AG04450 (cell line): ENCODE measurements at places on chromosomes 6 and 20. TPM values are rescaled to one million over a fixed set of nuclear protein-coding genes. Genes with fewer than 3 reads are reported as not detected.
A peak's percentile ranks its signal among the peaks of the same experiment; 100 is the strongest.

DNA sequence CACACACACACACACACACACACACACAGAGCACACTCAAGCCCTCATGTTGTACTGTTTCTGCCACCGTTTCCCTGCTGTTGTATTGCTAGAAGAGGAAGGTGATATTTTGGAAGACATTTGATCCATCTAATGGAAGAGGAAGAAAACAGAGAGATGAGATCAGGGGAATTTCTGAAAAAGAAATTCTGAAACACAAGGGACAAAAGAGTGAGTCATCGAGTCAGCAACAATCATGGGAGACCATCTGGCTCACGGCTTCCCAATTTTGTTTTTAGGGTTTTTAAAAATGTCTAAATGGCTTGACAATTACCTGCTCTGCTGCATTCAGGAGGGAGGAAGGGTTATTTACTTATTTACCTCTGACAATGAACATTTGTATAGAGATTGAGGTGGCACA lies 22.0 kb downstream of the SOX4 start:
- no peak for DNase-seq

DNA sequence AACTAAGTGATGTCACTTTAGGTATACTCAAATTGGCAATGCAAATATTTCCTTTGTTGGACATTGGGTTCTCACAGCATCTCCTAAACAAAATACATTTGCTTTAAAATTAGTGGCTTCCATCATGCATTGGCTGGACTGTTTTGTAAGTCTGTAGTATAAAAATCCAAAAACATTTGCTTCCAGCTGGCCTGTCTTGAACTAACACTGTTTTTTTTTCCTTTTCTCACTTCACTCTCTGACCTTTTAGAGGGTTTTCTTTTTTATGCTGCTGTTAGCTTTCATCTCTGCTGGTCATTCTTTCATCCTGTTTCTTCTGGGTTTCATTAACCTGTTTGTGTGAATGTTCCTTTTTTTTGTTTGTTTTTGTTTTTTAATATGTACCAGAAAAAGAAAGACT lies 121.7 kb upstream of the MLIP start:
- DNase-seq, result no peak

GRCh38 chr20:19935842-19936241 lies 81.3 kb upstream of the NAA20 start:
- no peak for DNase-seq

SLC13A3 gene
- polyA plus RNA-seq, result 2.4 and 3.8 TPM in 2 replicates

GRCh38 chr6:53506872-53507271 lies 38.0 kb downstream of the GCLC start:
- no peak for DNase-seq

GRCh38 chr6:2952557-2953095 lies 18.7 kb downstream of the SERPINB6 start:
- DNase-seq, result peak; percentile 75

DNA sequence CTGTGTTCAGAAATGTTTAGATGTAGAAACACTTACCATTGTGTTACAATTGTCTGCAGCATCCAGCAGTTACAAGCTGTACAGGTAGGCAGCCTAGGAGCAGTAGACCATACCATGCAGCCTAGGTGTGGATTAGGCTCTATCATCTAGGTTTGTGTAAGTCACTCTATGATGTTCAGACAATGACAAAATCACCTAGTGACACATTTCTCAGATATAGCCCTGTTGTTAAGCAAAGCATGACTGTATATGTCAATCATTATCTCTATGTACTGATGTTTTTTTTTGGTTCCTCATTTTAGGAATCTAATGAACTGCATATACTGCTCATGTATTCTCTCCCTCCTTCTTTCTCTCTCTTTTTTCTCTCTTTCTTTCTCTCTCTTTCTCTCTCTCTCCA lies 22.2 kb downstream of the CST8 start:
- DNase-seq, result no peak

DNA sequence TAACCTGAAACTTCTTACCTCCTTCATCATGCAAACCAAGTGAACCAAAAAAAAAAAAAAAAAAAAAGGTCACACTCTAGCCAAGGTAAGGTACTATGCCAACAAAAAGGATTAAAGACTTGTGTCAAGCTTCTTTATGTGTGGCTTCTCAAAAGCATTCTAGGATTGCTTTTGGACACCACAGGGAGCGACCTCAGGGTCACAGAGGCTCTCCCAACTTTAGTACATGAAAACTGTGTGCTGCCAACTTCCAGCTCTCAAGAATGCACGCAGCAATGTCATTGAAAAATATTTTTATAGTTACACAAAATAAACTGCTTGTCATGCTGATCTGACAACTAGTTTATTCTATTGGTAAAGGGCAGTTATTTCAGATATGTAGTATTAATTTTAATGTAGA lies 243.8 kb downstream of the PLCB1 start:
- DNase-seq, result no peak

CST4 gene
- polyA plus RNA-seq, result not detected in 2 replicates

TAAR1 gene
- polyA plus RNA-seq, result not detected in 2 replicates

- no peak for DNase-seq
Observed at GRCh38 chr6:35061102-35061615, 80.0 kb downstream of the TCP11 start.
